ENCODE measurements at places on chromosomes 6 and 20. TPM values are rescaled to one million over a fixed set of nuclear protein-coding genes. Genes with fewer than 3 reads are reported as not detected.

CCHCR1 gene
- 17.2 TPM for polyA plus RNA-seq

GRCh38 chr6:46104209-46104608 lies 25.6 kb upstream of the ENPP4 start:
- DNase-seq: no peak

DNA sequence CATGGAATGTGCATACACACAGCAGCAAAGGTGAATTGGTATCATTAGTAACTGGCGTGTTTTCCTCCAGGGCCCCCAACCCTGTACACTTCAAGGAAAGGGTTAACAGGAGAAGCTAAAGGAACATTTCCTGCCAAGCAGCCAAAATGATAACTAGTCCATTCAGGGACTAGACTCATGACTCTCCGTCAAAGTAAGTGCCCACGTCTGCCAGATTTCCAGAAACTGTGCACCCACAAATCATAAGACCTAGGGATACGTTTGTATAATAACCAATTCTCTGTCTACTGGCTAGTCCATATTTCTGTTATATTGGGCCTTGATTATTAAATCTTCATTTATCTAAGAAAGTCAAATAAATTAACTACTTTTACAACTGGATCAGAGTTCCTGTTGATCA lies 76.0 kb upstream of the NHSL1 start:
- no peak for DNase-seq

GRCh38 chr6:35142588-35143569 lies 1.7 kb upstream of the TCP11 start:
- DNase-seq: no peak

ACSS1 gene
- 15.2 TPM for polyA plus RNA-seq

PTCHD4 gene
- 21.9 TPM for polyA plus RNA-seq

GRCh38 chr6:56524891-56525703 lies 117.6 kb downstream of the DST start:
- no peak for DNase-seq

PHACTR1 gene
- polyA plus RNA-seq: not detected

DNA sequence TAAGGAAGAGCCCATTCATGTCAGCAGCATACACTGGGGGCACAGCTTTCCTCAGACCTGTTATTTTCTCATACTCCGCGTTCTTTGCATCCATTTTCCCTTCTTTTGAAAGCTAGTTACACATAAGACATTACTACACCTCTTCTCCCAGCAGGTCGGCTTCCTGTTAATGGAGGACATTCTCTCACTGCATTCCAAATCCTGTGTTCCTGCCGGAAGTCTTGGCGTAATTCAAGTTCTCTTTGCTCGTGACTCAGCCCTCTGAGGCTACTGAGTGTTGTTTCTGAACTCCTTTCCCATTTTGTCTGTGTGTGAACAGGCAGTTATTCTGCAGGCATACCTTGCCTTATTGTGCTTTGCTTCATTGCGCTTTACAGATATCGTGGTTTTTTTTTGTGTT lies 97.5 kb upstream of the ZBTB24 start:
- no peak for DNase-seq

DNA sequence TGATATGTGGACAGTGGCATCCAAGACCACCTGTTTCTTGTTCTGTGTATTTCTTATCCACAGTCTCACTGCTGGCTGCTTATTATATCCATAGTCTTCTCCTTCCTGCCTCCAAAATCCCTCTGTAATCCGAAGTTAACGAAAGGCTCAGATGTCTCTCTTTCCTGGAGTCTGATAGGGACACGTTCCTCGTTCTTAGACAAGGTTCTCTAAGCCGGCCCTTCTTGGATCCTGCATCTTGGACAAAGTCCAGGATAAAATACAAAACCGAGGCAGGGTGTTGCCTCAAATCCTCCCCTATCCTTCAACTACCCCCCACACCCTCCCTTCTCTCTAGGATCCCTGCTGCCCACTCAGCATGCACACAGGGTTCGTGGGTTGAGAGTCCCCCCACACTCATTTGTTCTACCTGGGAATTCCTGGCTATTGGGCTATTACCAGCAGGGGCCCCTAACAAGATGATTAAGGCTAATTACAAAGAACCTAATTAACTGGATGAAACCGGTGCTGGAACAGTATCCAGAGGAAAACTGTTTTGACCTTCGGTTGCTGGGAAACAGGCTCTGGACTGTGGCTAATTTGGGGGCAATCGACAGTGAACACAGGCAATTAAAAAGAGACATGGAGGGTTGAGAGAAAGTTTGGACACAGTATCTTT lies 32.7 kb upstream of the MRPS10 start:
- DNase-seq: no peak

Data from HepG2 (cell line).